Activated CD8-positive, alpha-beta memory T cell treated with anti-CD3 and anti-CD28 coated beads for 4 hours (primary cell): ENCODE measurements at places on chromosomes 12 and 14.

GRCh38 chr12:119649202-119649808 lies 18.6 kb upstream of the PRKAB1 start:
- DNase-seq: no peak

DNA sequence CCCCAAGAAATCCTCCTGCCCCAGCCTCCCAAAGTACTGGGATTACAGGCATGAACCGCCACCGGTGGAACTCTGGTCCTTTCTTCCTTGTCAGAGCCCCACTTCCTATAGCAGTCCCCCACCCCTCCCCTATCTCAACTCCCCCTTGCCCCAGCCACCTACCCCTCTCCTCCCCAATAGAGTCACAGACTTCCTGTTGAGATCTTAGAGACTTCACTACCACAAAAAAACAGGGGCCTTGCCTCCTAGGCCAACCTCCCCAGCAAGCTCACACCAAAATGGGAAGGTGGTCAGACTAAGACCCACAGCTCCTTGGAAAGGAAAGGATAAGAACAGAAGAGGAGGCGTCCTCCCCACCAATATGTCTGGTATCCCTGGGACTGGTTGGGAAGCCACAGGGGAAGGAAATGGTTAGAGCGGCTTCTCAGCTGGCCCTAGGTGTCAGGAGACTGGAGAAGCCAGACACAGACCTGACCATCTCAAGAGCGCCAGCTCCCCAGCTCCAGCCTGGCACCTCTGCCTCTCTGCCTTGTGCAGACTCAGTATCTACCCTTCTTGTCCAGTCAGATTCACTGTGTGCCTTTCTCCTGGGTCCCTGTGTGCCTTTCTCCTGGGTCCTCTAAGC lies 8.5 kb downstream of the ITGB7 start:
- DNase-seq: no peak

- no peak for DNase-seq
Measured at GRCh38 chr14:55592436-55592835, 12.4 kb downstream of the KTN1 start.

GRCh38 chr14:90382491-90383125 lies 14.2 kb upstream of the CALM1 start:
- DNase-seq: peak; percentile 50

DNA sequence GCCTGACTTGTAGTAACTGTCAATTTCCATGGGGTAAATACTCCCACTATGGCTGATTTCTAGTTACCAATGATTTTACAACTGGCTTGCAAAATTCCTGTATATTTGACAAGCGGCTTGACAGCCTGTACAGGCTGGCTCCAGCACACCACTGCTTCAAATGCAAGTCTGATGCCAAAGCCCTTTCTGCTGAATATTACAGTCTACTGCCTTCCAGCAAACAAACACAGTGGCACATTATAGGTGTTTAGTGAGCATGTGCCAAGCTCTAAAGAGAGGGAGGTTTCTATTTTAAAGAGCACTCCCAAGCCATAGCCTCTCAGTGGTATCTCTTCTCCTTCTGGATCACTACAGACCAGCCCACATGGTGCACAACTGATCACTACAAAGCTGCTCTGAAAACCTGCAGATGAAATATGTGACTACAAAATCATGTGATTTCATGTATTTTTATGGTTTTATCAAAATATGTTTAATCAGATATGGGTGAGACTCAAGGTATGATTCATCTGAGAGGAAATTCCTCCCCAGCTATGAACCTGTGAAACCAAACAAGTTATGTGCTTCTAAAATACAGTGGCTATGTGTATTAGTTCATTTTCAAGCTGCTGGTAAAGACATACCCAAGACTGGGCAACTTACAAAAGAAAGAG lies 101.5 kb downstream of the RPAP3 start:
- no peak for DNase-seq

DNA sequence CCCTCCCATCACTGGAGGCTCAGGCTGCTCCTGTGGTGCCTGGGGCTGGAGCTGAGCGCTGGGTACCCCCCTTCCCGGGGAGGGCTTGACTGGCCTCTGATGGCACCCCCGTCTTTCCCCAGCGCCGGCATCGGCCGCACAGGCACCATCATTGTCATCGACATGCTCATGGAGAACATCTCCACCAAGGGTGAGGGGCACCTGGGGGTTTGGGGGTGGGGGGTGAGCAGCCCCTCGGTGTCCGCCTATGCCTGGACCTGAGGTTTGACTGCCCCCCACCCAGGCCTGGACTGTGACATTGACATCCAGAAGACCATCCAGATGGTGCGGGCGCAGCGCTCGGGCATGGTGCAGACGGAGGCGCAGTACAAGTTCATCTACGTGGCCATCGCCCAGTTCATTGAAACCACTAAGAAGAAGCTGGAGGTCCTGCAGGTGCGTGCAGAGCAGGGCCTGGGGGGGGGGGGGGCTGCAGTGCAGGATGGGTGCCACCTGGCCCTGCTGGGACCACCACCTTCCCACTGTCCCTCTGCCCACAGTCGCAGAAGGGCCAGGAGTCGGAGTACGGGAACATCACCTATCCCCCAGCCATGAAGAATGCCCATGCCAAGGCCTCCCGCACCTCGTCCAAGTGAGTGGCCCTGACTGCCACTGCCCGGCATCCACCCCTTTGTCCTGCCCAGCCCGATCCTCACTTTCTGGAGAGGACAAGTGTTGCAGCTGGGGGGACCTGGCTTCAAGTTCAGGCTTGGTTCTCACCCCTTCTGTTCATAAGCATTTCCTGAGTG lies 8.8 kb downstream of the PTPN6 start:
- no peak for DNase-seq

- no peak for DNase-seq
Measured at GRCh38 chr12:123992118-123992825, 19.3 kb downstream of the ZNF664 start.

GRCh38 chr12:39319180-39319579 lies 123.7 kb downstream of the KIF21A start:
- no peak for DNase-seq

GRCh38 chr14:42523666-42524065 lies 917.0 kb downstream of the LRFN5 start:
- DNase-seq: no peak

DNA sequence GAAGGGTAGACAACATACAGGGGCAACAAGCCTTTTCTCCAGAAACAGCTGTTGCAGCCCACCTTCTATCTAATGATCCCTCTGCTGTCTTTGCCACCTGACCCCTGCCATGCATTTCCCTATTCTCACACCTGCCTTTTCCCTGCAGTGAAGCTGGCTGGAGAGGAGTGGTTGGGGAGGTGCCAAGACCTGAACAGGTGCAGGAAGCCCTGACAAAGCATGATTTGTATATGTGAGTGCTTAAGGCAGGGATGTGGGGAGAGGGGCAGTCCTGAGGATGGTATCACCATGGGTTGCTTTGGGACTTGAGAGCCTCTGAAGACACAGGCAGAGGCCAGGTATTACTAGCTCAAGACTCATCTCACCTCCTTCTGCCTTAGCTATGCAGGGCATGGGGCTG lies 2.9 kb upstream of the PFDN5 start:
- DNase-seq: no peak

DNA sequence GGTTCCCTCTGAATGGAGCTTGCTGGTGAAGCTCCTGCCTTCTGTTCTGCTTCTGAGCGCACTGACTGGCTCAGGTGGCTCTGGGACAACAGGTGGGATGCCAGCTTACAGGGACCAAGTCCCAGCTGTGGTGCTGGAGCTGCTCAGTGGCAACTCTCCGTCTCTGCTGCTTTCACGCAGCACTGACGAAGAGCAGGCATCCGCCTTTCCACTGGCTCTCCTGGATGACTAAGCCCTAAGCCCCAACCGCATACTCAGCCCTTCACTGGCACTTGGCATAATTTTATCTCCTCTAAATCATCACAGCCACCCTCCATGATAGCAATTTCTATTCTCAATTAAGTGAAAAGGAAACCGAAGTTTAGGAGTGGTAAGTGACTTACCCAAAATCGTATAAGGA lies 3.7 kb upstream of the RTL1 start:
- DNase-seq: no peak

- DNase-seq: no peak
Measured at GRCh38 chr14:104692939-104693315, 3.5 kb downstream of the INF2 start.

GRCh38 chr12:41103614-41104013 lies 84.5 kb upstream of the PDZRN4 start:
- no peak for DNase-seq

- no peak for DNase-seq
Measured at GRCh38 chr12:81639196-81639595, 120.0 kb downstream of the PPFIA2 start.

- DNase-seq: no peak
Measured at GRCh38 chr14:75143761-75144527, 17.1 kb upstream of the NEK9 start.

DNA sequence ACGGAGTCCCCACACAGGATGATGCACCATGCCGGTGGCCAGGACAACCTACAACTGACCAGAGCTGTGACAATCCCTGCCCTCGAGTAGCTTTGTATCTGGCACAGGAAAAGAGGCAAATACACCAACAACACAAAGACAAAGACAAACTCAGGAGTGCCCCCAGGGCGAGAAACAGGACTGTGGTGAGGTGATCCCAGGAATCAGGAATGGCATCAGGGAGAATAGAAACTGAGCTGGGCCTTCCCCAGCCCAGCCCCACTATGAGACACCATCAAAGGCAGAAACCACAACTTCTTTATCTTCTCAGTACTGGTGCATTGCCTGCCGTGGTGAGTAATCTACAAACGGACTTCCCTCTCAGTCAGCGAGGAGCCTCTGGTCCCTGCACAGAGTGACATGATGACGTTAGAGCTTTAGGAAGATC lies 157.7 kb downstream of the TTC7B start:
- no peak for DNase-seq

- no peak for DNase-seq
Measured at GRCh38 chr12:120168337-120168736, 26.2 kb downstream of the GCN1 start.

- DNase-seq: no peak
Measured at GRCh38 chr12:11949738-11950411, 120.9 kb upstream of the BCL2L14 start.

- DNase-seq: no peak
Measured at GRCh38 chr12:52655720-52656124, 3.7 kb upstream of the KRT2 start.

GRCh38 chr14:24849471-24849870 lies 200.5 kb downstream of the STXBP6 start:
- DNase-seq: no peak

DNA sequence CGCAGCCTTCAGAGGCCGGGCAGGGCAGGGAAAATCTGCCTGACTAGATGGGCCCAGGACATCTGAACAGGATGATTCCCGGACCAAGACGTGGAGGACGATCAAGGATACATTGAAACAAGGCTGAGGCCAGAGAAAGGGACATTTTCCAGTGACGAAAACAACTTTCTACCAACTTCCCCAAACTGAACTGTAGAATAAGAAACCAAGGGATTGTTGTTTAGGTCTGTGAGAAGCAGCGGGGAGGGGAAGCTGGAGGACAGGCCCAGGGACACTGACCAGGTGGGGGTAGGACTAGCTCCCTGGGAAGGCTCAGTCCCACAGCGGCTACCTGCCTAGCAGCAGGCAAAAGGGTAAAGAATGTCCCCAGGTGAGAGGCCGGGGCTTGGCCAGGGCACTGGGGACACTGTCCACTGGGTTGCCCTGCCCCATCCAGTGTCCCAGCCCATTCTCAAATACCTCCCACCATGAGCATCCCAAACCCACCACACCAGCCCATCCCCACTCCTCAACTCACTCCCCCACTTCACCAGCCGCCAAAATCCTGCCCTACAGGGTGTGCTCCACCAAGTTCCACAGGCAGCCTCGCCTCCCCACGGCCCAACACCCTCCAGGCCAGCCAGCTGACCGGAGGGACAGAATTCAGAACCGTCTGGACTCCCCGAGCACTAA lies 995 bp downstream of the TNFRSF1A start:
- no peak for DNase-seq

GRCh38 chr12:44637875-44638274 lies 238.2 kb downstream of the NELL2 start:
- DNase-seq: no peak
